ENCODE measurements at places on chromosomes 5 and 9.

- DNase-seq = no peak
Observed at GRCh38 chr9:34519321-34520020, 3.3 kb downstream of the ENHO start.

DNA sequence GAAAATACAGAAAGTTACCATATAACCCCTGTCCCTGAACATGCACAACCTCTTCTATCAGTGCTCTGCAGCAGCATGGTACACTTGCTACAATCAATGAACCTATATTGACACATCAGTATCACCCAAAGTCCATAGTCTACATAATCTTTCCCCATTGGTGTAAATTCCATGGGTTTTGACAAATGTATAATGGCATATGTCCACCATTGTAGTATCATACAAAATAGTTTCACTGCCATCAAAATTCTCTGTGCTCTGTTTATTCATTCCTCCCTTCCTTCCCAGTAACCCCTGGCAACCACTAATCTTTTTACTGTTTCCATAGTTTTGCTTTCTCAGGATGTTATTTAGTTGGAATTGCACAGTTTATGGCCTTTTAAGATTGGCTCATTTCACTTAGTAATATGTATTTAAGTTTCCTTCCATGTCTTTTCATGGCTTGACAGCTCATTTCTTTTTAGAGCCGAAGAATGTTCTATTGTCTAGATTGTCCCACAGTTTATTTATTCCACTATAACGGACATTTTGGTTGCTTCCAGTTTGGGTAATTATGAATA lies 1707.0 kb downstream of the EFNA5 start:
- DNase-seq = no peak

DNA sequence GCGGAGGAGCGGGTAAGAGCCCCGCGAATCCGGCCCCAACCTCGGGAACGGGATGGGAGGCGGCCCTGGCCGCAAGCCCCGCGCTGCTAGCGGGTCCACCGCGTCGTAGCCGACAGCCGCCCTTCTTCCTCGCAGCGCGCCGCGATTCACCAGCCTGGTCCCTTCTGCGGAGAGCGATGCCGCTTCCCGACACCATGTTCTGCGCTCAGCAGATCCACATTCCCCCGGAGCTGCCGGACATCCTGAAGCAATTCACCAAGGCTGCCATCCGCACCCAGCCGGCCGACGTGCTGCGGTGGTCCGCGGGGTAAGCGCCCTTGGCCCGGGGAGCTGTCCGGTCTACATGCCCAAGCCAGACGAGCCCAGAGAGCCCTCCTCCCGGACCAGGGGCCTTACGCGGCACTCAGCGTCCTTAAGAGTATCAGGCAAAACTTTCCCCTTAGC lies 335 bp downstream of the ROPN1L start:
- DNase-seq = no peak

GRCh38 chr5:146533882-146534281 lies 17.9 kb upstream of the GPR151 start:
- DNase-seq = no peak

DNA sequence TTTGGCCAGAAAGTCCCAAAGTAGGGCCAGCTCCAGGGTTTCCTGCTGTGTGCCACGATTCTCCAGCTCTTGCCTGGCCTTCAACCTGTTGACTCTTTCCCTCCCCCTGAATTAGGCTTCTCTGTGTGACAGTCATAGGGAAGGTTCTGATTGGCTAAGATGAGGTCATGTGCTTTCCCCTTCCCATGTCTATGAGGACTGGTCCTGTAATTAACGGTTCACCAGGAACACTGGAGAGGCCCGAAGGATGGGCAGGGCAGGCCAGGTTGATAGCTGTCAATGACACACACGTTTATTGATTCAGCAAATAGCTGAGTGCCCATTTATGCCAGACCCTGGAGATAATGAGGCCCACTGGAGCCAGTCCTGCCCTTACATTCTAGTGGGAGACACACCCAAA lies 9.0 kb upstream of the PRR7 start:
- no peak for DNase-seq

GRCh38 chr5:132458226-132458560 lies 32.4 kb downstream of the IRF1 start:
- no peak for DNase-seq

DNA sequence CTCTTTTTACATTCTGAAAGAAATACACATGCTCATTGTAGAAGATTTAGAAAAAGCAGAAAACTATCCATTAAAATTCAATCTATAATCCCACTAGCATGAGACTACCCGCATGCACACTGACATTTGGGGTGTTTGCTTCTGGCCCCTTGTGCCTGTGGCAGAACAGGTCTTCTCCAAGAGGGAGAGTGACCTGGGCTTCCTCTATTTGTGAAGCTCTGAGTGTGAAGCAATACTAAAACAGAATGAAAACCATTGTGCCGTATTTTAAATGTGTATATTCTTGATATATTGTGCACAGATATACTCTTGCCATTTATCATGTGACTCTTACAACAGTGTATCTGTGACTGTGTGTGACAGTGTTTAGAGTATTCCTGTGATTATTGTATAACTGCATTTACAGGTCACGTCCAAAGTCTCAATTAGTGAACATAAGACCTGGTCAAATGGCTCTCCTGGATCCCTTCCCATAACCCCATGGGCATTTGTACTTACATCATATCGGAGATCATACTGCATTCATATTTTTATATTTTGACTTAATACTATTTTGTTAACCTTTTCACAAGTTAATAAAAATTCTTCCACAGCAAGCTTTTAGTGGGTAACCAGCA lies 14.7 kb upstream of the CPEB4 start:
- DNase-seq = no peak

DNA sequence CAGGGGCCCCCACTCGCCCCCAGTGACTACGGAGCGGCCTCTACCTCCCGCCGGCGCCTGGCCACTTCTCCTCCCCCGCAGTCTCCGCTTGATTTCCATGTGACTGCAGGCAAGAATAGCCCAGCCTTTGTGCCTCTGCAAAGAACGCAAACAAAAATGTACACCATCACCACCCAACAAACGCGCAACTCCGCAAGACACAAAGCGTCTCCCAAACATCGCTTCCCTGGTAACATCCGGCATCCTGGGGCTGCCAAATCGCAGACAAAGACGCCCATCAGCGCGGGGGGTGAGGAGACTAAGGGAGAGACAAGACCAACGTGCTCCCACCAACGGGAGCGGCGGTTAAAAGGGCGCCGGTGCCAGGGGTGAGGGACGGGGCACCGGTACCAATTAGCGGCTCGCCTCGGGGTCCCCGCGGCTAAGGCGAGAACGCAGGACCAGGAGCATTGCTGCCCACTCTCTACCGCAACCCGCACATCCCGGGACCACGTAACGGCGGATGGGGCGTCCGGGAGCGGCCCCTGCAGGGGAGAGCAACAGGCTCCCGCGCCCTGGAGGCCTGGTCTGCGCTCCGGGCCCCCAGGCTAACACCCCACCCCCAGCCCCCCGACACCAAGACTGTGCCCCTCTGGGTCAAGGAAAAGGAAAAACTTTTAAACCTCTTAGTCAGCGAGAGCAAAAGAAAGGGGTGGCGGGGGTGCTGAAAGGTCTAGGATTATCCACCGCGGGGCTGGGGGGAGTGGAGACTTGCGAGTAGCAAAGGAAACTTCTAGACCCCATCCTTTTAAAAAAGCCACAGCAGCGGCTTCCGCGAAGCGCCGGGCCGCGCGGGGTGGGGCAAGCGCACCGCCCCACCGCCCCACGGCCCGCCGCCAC lies 885 bp downstream of the MPDZ start:
- no peak for DNase-seq

DNA sequence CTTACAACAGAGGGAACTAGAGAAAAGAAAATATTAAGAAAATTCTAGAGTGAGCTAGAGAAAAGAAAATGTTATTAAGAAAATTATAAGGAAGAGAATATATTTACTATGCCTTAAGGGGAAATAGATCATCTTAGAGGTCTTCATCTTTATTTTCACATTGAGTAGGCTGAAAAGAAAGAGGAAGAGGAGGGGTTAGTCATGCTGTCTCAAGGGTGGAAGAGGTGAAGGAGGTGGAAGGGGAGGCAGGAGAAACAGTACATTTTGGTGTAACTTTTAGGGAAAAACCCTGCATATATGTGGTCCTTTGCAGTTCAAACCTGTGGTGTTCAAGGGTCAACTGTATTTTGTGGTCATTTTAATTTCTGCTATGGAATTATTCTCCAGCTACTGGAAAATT lies 46.6 kb downstream of the PPIP5K2 start:
- DNase-seq = no peak

DNA sequence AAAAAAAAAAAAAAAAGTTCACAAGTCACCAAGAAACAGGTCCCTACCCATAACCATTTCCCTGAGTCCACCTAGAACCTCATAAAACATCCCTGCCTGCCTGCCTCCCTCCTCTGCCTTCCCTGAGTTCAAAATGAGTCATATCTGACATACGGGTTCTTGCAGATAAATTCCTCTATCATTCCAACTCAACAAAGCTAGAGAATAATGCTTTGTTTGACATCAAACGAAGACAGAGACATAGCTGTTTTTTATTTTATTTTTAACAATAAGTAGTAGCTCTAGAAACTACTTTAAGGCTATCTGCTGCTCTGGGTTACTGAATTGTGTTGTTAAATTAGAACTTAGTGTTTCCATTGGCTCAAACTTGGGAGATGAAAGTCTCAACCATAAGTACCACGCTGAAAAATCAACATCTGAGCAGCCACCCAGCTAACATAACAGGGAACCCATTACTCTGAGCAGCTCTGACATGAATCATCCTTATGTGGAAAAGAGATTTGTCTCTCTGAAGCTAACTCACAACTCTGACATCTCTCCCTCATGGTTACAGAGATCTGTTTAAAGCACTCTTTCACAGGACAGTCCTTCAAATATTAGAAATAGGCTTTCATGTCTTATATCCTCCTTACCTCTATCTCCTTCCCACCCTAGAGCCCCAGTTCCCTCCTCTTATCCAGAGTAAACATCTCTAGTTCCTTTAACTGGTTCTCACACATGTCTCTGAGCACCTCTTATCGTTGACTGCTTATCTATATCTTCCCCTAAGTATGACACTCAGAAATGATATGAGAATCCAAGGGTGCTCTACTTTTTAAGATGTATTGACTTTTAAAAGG lies 12.1 kb downstream of the TMEM245 start:
- no peak for DNase-seq

DNA sequence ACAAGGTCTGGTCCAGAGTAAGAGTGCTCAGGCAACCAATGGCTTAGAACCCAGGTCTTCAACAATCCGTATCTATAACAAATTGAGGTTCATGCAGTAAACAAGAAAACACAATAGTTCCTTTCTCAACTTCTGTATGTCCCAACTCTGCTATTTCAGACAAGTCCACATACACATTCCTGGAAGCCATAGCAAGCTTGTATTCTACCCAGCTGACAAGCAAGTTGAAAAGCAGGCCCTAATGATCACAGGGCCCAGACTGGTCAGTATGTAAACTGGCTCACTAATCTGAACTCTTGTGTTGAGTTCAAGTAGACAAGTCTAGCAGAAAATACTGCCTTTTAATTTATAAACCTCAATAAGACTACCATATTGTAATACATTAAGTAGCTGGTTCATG lies 26.9 kb downstream of the FNIP1 start:
- DNase-seq = no peak

- DNase-seq = no peak
Observed at GRCh38 chr5:171139227-171139626, 169.8 kb upstream of the TLX3 start.

DNA sequence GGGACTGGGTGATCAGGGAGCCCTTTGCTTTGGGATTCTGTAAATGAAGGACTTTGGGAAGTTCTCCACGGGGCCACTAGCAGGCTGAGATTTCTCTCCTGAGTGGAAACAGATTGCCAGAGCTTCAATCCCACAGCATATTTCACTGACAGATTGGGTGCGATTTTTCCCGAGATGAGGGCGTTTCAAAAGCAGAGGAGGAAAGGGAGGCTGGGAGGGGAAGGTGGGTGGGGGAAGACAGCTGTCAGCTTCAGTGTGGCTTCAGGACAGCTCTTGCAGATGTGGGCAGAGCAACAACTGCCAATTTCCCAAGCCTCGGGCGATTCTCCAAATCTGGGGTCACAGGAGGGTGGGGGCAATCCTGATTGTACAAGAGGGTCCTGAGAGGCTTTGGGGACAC lies 258.5 kb upstream of the ADRA1B start:
- DNase-seq = no peak

GRCh38 chr5:78922879-78923621 lies 62.1 kb downstream of the ARSB start:
- no peak for DNase-seq

DNA sequence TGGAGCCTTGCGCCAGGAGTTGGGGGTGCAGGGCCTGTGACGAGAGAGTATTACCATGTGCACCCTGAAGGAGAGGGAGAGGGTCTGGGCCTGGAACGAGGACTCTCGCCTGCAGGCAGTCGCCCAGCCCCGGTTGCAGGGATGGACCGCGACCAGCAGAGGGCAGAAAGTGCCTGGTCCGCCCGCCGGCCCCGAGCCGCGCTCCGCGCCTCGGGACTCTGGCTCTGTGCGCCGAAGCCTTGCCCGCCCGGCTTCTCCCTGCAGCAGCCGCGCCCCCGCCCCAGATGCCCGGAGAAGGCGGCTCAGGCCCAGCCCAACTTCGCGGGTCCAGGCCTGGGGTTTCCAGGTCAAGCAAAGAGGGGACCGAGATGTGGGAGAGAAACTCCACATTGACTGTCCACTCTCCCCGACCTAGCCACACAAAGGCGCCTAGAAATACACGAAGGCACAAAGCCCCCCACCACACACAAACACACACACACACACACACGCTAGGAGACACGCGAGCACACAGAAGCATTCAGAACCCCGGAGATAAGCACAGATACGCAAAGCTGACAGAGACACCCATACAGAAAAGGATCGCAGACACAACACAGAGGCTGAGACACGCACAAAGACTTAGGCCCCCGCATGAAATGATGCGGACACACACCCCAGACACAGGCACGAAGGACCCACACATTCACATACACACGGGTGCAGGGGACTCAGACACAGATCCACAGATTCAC lies 2.0 kb upstream of the LMX1B start:
- DNase-seq = peak; percentile 79

DNA sequence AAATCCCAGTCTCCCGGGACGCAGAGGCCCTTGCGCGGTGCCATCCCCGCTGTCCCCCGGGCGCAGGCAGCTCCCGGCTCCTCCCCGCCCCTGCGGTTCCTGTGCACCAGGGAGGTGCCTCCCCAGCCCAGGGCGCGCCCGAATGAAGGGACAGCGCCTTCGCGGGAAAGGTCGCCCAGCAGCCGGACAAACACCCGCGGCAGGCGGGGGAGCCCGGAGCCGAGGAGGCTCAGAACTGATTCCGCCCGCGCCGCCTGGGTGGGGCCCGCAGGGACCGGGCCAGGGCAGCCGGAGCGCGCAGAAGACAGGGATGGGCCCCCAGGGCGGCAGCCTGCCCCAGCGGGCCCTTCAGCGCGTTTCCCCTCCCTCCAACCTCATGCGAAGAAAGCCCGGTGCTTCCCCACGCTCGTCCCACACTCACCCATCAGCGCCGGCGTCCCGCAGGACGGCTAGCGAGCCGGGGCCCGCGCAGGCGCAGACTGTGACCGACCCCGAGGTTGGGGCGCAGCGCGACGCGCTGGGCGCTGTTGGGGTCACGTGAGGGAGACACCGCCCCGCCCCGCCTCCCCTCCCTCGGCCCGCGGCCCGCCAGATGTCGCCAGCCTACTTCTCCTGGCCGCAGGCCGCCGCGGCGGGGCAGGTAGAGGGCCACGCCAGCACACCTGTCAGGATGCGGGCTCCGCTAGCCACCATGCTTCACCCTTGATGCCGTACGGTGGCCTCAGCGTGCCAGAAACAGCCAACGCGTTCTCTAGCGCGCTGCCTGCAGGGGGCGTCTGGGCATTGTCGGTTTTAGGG lies at the start of gene SLC25A51:
Gene SLC25A51 (minus strand): TSS at position 481 of the 798 bp plus-strand sequence. CDS start 15,577 bp downstream, outside the sequence.
- DNase-seq = peak; percentile 97

- no peak for DNase-seq
Observed at GRCh38 chr5:51712201-51712600, 329.0 kb downstream of the ISL1 start.
